ENCODE measurements at places on chromosomes 7 and 10. TPM values are rescaled to one million over a fixed set of nuclear protein-coding genes. Genes with fewer than 3 reads are reported as not detected.

LIPJ gene
- total RNA-seq = 0.08 TPM

R3HCC1L gene
- total RNA-seq = 5.2 TPM

SAMD9 gene
- 3.6 TPM for total RNA-seq

GNAT3 gene
- total RNA-seq = not detected

PPP1R3C gene
- 250 TPM for total RNA-seq

SPRN gene
- not detected for total RNA-seq

RNLS gene
- total RNA-seq = 26.8 TPM

CYP2E1 gene
- total RNA-seq = 2.9 TPM

DPYSL4 gene
- total RNA-seq = 3.4 TPM

CYP3A5 gene
- total RNA-seq = 1.2 TPM

TFR2 gene
- total RNA-seq = 0.19 TPM

WEE2 gene
- total RNA-seq = not detected

MMS19 gene
- total RNA-seq = 48.0 TPM

RINT1 gene
- 11.6 TPM for total RNA-seq
